ENCODE measurements at places on chromosomes 1 and 21.

DNA sequence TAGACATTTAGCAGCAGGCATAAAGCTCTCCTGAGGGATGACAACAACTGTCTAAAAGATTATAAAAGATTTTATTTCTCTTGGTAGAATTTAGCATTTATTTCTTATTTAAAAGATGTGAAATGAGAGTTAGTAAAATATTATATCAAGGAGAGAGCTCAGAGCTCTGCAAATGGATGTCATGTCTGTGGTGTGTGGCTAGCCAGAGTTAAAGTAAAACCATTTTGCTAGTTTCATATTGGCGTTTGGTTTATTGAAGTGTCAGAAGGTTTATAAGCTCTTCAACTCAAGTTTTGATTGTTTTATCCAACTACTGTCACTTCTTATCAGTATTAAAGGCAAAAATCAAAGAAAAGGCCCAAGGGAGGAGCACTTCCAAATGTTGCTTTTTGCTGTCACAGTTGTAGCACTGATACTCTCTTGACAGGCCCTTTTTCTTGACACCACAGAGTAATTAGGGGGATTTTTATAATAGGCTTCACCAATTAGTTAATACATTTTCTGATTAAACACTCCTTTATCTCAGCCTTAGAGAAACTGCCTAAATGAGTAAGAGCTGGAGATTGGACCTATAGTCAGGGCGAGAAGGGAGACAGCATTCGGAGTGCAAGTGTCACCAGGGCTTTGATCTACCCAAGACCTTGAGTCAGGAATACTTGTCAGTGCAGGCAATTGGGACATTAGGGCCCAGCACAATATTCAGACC lies 233.9 kb downstream of the PTBP2 start:
- DNase-seq: no peak

DNA sequence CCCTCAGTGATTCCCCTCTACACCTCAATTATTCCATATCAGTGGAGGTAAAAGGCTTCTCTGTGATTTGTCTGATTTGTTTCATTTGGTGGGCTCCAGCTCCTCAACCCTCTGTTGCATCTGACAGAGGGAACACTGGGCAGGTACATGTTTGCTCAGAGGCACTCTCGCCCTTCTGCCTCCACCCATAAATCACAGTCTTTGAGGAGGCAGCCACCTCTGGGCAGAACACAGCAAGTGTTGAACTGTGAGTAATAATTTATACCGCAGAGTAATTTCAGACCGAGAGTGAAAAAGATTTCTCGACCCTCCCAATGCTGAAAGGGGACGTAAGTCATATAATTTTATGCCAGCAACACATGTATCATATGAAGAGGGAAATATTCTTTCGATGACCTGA lies 330.1 kb upstream of the PBX1 start:
- DNase-seq: no peak

DNA sequence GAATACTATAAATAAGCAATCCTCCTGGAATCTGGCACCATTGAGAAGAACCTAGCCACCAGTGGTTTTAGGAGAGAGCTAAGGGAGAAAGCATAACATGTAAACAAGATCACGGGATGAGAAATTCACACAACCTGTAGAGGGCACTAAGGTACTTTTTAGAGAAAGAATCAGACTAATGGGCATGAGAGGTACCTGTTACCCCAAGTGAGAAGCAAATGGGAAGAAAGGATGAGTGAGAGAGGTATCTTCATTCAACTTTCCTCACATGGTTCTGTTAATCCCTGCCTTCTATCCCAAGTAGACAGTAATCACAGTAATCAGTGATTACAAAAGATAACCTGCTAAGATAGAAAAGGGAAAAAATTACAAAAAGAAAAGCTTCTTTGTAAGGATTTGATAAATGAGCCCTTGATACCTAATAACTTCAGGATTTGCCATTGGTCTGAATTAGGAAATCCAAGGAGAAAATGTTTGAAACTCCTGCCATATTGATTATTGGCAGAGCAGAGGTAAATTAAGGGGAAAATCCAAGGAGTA lies 251.1 kb upstream of the ADGRL2 start:
- peak; percentile 57 for DNase-seq

DNA sequence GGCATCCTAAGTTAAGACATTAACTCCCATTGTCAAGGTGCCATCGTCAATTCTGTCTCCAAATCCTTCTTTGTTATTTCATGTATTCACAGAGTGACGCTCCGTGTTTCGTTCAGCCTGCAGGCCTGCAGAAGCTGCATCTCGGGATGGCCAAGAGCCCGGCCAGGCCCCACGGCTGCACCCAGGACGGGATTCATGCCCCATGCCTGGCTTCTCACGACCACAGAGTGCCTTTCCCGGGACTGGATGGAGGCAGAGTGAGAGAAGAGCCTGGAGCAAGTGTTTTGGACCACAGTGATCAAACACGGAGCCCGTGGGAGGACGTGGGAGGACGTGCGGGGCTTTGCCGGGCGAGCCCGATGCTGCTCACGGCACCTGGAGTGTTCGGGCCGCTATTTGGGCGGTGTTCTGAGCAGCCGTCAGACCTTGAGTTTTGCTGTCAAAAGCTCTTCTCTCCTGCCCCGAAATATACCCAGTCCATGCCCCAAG lies 56.8 kb downstream of the COL6A1 start:
- DNase-seq: no peak

- DNase-seq: peak; percentile 91
These were observed 22.7 kb upstream of the SFT2D2 start for GRCh38 chr1:168202941-168203654.

- DNase-seq: no peak
These were observed 54.4 kb downstream of the PRSS38 start for GRCh38 chr1:227869851-227870305.

DNA sequence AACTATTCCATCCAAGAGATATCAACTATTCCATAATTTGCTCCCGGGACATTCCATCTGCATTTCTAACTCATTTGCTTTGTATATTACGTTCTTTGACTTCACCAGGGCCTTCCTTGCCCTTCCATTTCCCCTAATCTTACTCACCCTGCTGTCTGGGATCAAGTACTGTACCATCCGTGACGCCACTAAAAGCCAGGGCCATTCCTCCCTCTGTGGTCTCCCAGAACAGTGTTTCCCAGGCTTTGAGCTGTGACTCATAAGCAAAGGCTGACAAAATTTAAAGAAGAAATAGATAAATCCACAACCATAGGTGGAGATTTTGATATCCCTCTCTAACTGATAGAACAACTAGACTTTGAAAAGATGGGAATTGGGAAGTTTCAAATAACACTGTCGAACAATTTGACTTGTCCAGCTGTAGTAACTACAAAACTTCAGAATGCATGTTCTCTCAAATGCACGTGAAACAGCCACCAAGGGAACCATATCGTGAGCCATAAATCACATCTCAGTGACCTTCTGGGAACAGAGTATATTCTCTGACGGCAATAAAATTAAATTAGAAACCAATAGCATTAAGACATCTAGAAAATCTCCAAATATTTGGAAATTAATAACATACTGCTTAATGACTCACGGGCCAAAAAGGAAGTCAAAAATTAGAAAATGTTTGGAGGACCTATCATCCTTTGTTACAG lies 501.0 kb downstream of the SETD4 start:
- DNase-seq: peak; percentile 94

DNA sequence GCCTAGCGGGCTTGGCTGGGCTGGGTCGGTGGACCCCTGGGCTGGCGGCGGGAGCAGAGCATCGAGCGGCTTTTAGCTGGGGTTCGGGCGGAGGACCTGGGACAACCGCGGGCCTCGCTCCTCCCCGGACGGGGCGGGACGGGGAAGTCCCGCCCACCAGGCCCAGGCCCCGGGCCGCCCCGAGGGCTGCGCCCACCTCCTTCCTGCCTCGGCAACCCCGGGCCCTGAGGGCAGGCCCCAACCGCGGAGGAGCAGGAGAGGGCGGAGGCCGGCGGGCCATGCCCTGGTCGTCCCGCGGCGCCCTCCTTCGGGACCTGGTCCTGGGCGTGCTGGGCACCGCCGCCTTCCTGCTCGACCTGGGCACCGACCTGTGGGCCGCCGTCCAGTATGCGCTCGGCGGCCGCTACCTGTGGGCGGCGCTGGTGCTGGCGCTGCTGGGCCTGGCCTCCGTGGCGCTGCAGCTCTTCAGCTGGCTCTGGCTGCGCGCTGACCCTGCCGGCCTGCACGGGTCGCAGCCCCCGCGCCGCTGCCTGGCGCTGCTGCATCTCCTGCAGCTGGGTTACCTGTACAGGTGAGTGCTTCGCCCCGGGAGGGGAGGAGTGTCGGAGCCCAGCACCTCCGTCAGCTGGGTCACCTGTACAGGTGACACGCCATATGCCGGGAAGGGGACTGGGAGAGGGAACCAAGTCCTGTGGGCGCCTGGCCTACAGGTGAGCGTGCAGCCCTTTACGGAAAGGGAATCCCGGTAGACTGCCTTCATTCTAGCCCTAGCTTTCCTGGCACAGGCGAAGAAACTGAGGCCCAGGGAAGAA lies at the start of gene XKR8:
Gene XKR8 (plus strand): TSS at position 182 of the 812 bp plus-strand sequence. CDS start 97 bp downstream, at position 279.
- DNase-seq: peak; percentile 44

DNA sequence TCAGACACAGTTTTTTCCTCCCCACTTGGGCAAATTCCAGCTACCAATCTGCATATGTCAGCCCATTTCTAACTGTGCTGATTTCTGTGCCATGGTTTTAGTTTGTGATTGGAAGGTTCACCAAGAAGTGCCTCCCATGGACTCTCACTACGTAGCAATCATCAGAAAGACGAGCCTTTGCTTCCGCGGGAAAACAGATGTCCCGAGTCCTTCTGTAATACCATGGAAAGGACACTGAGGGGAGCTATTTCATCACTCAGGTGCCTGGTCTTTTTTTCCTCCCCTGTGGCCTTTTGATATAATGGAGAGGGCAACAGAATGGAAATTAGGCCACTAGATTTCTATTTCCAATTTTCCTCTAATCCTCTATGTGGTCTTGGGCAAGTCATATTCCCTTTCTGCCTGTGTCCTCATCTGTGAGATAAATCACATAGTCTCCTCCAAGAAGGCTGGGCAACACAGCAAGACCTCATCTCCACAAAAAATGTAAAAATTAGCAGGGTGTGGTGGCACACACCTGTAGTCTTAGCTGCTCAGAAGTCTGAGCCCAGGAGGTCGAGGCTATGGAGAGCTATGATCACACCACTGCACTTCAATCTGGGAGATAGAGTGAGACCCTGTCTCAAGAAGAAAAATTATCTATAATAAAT lies 24.8 kb downstream of the LEMD1 start:
- peak; percentile 67 for DNase-seq

GRCh38 chr21:33035147-33035546 lies 9.4 kb downstream of the OLIG2 start:
- DNase-seq: no peak

GRCh38 chr21:31258073-31258472 lies 86.0 kb downstream of the TIAM1 start:
- no peak for DNase-seq

DNA sequence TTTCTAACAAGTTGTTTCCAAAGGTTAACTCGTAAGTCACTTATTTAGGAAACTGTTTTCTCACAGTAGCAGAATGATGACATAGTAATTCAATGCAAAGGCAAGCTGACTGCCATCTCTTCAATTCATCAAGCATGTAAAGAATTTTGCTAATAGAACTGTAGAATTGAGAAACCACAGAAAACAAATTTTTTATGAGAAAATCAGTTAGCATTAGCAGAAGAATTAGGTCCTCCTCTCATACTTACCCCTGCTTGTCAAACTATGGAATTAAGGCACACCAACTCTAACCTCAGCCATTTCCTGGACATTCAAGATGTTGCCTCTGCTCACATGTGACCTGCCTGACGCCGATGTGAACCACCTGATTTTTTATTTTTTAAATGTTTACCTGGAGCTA lies 115.2 kb downstream of the LRRC40 start:
- DNase-seq: peak; percentile 52

DNA sequence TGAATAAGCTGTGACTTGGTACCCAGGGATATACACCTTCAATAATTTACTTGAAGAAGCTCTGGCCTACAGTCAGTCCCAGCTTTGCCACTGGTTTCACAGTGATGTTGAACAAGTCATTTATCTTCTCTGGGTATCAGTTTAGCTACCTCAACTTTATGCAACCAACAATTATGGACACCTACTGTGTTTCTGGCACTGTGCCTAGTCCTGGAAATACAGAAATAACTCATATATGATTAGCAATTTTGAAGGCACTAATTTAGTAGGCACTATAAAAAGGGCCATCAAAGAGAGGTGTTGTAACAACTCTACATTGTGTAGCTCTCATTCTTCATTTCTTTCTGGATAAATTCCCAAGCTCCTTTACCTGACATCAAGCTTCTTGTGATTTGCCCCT lies 88.6 kb upstream of the SPATA6 start:
- no peak for DNase-seq

- no peak for DNase-seq
These were observed 256 bp upstream of the TARBP1 start for GRCh38 chr1:234479310-234479559.

DNA sequence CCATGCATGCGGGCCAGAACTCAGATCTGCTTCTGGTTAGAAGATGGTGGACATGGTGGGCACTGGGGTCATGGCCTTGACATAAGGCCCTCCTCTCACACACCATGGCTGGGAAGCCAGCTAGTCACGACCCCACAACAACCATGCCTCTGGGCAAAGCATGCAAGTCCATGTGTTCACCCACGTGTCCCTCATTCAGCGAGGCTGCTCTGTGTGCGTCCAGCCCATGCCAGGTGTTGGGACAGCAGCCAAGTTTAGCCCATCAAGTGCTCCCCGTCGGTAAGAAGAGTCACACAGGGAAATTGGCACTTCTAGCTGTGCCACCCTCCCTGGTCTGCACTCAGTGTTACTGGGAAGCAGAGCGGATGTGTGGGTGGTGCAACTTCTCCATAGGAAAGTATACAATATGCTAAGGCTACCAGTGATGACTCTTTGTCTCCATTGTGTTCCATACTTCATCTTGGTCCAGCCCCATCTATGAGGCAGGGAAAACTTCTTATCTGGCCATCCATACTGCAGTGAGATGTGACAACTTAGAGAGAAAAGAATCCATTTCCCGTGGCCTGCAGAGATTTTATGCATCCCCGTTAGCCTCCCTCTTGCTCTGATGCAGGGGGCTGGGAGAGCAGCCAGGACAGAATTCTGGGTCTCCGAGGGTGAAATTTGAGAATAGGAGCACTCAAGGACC lies 198.0 kb downstream of the GRIK3 start:
- no peak for DNase-seq

DNA sequence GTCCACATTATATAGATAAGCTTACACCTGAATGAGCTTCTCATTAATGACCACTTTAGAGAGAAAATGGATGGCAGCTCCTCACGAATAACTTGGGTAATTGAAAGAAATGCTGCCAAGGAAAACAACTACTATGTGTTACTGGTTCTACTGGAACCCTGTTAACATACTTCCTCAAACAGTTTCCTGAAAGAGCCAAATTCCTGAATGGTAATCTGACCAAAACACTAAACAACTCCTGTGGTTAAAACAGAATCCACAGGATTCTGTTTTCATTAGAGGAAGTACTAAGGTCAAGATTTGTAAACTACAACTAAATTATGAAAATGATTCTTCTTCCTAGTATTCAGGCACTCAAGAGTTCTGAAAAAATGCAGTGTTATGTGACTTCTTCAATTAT lies 107.2 kb downstream of the DNM3 start:
- DNase-seq: peak; percentile 42
